ENCODE measurements at places on chromosomes 5 and 9.

DNA sequence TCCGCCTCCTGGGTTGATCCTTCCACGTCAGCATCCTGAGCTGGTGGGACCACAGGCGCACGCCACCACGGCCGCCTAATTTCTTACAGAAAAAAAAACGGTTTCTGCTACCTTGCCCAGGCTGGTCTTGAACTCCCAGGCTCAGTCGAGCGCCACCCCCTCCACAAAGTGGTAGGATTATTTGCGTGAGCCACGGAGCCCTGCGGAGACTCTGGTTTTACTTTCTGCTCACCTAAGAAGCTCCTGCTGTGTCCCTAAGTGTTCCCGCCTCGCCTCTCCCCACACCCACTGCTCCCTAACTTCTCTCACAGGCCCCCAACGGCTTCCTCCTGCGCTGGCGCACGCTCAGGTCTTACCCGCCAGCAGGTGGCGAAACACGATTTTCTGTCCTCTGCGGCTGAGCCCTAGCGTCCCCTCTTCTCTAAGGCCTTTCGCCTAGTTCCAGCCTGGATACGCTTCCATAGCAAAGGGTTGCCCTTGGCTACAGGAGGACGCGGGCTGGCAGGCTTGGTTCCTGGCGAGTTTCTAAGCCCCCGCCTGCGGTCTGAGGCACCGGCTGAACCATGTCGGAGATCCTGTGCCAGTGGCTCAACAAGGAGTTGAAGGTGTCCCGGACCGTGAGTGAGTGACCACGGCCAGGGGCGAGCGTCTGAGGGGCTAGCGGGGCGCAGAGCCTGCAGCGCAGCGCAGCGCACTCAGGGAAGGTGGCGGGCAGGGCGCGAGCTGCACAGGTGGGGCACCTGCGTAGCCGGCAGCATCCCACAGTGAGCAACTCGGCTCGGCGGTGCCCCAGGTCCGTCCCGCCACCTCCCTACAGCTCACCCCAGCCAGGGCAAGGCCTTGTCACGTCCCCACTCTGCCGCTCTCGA lies at the start of gene SPEF2:
SPEF2 (plus strand) TSS at position 429 of the 869 bp plus-strand sequence; CDS start at position 564, 135 bp downstream.
- DNase-seq, result peak; percentile 58

- DNase-seq, result no peak
Observed at GRCh38 chr9:109780453-109781033, 545 bp downstream of the PALM2AKAP2 start.

- no peak for DNase-seq
Observed at GRCh38 chr5:57435701-57436134, 46.9 kb downstream of the ACTBL2 start.

DNA sequence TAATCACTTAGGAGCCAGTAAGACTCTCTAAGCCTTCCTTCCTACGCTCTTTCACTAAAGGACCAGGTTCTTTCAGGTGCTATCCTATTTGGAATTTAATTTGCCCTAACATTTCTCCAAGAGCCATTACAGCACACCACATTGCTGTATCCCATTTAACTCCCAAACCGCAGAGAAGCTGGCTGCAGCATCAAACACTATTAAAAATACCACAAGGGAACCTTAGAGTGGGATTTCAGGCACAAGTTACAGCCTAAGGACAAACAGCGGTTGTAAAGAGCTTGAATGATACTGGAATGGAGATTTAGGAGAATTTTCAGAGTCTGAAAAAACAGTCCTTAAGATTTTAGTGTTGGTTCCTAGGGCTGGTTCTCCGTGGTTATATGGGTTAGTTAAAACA lies 566.4 kb downstream of the RAB3C start:
- DNase-seq, result no peak

GRCh38 chr5:171849585-171850323 lies 64.1 kb downstream of the SMIM23 start:
- no peak for DNase-seq

DNA sequence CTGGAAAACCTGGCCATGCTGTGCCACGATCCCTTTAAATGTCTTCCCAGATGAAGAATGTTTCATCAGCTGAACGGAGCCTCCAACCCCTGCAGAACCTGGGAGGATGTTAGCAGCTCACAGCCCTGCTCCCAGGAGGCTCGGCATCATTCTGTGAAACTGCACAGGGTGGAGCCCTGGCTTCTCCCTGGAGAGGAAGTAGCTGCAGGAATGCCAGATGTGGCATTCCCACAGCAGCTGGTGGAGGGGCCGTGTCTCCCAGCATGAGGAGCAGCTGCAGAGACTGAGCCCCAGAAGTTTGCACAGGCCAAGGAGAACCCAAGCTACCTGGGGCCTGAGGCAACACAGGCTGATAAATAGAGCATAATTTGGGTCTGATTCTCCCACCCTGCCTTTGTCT lies 165.8 kb upstream of the MAP3K1 start:
- DNase-seq, result no peak

DNA sequence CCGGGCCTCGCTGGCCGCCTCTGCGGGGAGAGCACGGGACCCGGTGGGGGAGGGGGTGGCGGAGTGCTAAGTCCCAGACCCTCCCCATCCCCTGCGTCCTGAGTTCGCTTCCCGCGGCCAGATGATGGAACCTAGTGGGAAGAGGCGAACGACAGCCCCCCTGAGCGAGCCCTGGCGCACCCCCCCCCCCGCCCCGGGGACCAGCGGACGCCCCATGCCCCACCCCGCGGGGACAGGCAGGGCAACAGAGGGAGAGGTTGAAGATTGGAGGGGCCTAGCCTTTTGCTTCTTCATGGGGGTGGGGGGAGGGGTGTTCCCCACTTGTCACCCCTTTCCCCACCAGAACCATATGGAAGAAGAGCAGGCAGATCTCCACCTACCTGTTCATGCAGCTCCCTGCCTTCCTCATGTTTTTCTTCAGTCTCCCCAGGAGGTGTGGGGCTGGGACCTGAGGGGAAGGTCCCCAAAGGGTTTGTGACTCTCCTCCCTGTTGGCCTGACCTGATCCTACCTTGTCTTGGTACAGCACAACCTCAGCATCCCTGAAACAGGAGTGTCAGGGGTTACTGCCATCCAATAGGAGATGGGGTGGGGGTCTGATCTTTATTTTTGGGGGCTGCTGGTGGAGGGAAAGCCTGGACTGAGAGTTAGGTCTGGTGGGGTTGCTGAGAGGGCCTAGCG lies 485 bp downstream of the FAM53C start:
- DNase-seq, result no peak

DNA sequence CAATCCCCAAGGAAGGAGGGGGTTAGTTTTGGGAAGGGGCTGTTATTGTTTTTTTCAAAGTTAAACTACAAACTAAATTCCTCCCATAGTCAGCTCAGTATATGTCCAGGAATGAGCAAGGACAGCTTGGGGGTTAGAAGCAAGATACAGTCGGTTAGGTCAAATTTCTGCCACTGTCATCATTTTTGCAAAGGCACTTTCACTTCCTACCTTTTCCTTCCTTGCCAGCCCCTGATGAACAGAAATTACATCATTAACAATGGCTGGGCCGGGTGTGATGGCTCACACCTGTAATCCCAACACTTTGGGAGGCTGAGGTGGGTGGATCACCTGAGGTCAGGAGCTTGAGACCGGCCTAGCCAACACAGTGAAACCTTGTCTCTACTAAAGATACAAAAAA lies 51.5 kb upstream of the HRH2 start:
- DNase-seq, result no peak

DNA sequence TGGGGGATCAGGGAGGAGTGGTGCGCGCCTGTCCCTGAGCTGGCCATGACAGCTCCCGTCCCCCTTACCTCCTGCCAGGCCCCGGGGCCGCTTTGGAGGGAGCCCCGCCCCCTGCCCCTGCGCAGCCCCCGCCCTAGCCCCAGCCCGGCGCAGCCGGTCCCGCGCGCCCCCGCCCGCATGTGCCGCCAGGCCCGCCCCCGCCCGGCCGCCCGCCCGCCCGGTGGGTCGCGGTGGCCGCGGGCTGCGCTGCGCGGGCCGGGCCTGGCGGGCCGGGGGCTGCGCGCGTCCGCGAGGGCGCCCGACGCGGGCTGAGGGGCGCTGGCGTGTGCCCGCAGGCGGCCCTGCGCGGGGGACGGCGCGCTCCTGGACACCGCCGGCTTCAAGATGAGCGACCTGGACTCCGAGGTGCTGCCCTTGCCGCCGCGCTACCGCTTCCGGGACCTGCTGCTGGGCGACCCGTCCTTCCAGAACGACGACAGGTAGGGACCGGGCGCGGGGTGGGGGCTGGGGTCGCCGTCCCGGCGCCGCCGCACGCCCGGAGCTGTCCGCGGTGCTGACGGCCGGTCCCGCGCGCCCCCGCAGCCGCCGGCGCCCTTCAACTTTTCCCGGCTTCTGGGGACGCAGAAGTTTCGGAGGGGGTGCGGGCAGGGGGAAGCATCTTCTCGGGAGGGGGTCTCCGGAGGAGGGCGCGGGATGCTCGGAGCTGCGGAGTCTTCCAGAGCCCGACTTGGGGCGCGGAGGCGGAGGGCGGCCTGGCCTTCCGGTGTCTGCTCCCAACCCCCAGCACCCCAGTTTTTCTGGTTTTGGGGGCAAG lies 12.5 kb downstream of the KCNT1 start:
- no peak for DNase-seq

- no peak for DNase-seq
Observed at GRCh38 chr5:457195-457961, 14.4 kb downstream of the EXOC3 start.

GRCh38 chr5:36861871-36862270 lies 14.7 kb upstream of the NIPBL start:
- DNase-seq, result no peak

DNA sequence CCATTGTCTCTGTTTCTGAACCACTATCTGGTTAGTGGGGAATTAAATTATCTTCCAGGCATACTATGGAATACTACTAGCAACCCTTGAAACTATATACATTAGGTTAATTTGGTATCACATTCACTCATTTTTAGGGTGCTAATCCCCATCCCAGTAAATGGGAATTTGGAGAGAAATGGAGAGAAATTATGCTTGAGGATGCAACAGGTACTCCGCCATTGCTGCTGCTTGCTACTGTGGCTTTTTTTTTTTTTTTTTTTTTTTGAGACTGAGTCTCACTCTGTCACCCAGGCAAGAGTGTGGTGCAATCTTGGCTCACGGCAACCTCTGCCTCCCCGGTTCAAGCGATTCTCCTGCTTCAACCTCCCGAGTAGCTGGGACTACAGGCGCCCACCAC lies 66.1 kb downstream of the AK8 start:
- DNase-seq, result no peak

DNA sequence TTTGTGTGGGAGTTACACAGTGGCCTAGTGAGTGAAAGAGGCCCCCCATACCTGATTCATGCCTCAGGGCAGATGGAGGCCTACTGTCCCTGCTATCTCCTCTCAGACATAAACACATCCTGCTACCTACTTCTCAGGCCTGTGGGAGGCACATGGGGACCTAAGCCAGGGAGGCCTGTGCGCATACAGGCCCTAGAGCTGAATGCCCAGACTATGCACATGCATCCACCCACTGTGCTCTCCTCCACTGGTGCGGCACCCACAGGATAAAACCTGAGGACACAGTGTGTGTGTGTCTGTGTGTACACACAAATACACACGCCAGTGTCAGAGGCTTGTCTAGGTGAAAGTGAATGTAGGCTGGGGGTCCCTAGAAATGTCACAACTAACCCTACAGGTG lies 1.4 kb downstream of the PAX5 start:
- DNase-seq, result no peak

DNA sequence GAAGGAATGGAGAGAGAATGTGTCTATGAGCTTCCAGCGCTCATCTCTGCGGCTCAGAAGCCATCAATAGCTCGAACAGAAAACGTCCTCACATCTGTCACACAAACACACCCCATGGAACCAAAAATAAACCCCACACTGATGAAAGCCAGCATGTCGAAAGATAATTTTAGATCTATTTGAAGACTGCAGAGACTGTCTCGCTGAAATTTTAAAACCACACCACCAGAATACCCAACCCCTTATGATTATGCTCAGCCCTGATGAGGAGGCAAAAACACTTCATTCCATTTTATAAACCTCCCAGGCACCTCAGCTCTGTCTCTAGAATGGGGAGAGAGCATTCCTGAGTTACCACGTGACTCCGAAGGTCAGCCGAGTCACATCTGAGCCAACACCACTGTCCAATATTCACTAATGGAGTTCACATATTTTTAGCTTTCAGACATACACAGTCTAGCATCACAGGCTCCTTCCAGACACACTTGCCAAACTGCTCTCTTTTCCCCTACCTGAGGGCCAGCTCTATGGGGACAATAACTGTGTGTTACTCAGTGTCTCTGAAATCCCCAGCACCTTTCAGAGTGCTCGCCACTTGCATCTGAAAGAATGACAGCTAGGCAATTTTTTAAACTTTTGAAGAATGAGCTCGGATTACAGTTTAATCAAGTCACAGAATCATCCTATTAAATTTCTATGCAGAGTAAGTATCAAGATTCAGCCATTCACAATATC lies 63.2 kb downstream of the SERINC5 start:
- peak; percentile 18 for DNase-seq

DNA sequence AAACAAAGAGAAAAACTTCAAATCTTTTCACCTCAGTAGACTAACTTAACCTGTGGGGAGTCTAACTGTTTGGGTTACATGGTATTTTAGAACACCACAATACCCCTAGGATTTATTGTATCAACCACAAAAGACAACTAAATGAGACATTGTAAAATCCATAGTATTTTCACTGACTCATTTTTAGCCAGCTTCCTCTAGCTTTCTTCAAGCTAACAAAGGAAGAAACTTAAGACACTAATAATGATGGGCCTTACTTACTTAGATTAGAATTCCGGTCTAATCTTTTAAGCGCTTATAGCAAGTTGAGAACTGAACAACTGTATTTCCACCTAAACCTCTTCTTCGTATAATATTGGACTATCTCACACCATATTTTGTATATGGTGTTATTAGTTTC lies 529.3 kb downstream of the DMRTA1 start:
- no peak for DNase-seq

- DNase-seq, result no peak
Observed at GRCh38 chr5:38948501-38948900, 102.7 kb downstream of the OSMR start.

- peak; percentile 15 for DNase-seq
Observed at GRCh38 chr5:44294516-44294915, 94.7 kb downstream of the FGF10 start.

GRCh38 chr5:156154757-156155156 lies 172.2 kb upstream of the SGCD start:
- no peak for DNase-seq

DNA sequence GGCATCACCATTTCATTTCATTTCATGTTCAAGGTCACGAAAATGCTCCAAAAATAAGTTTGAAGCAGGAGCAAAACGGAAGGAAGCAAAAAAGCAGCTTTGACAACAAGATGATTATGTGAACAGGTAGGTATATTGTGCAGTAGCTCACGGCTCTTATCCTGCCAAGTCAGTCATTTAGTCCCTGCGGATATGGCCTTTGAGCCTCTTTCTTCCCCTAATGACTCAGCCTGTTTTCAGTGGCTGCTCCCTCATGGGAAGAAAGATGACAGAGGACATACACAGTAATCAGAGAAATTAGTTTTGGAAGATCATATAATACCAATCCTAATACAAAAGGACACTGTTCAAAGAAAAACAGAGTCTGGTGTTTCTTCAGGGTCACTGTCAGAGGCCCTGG lies 155.8 kb upstream of the GRAMD2B start:
- DNase-seq, result no peak

DNA sequence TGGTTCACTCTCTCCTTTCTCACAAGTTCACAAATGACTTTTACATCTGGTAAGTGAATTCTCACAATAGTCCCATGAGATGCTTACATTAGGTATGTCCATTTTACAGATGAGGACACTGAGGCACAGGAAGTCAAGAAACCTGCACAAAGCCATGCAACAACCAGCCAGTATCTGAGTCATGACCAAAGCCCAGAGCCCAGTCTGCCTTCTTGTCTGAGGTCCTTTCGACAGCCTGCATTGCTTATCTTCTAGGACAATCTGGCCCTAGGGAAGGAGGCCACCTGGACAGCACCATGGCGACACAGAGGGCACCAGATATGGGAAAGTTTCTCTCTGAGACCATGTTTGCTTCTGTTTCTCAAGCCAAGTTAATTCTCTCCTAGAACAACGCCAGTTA lies 197.1 kb downstream of the NSG2 start:
- no peak for DNase-seq
